Cerebellar nuclear complex (tissue), 1 donor: ENCODE measurements at places on chromosomes 1 and 21.

DNA sequence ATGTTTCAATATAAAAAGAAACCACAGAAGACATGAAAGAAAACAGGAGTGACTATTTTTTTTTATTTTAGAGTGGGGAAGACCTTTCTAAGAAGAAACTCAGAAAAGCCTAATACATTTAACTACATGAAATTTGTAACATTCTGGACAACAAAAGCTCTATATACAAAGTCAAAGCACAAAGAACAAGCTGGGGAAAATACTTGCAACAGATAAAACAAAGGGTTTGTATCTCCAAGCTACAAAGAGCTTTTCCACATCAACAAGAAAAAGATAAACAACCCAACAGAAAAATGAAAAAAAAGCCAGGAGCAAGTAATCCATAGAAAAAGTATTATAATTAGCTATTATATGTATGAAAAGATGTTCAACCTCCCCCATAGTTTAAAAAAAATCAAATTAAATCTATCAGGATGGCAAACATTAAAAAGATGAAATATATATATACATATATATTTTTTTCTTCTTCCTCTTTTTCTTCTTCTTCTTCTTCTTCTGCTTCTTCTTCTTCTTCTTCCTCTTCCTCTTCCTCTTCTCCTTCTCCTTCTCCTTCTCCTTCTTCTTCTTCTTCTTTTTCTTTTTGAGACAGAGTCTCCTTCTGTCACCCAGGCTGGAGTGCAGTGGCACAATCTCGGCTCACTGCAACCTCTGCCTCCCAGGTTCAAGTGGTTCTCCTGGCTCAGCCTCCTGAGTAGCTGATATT lies 49.1 kb upstream of the EPS8L3 start:
- DNase-seq = no peak

GRCh38 chr1:177865807-177866206 lies 104.1 kb downstream of the SEC16B start:
- no peak for DNase-seq

DNA sequence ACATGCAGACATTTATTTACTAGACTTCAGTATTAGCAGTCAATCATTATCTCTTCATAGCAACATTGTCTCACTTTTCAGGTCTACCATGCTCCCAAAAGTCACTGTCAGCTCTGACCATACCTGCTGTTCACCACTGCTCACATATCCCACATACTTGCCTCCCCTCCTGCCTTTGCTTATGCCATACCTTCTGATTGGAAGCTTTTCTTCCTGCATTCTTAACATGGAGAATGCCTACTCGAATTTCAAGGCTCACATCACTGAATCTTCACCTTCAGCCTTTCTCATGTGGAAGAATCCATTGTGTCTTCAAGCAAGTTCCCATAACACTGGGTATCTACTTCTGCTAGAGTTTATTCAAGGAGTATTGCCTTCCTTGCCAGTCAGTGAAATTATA lies 135.4 kb downstream of the NTNG1 start:
- DNase-seq = no peak

GRCh38 chr1:1254667-1254998 lies 8.1 kb upstream of the C1QTNF12 start:
- DNase-seq = no peak

- DNase-seq = no peak
Observed at GRCh38 chr1:64898107-64898861, 68.1 kb downstream of the JAK1 start.

- DNase-seq = no peak
Observed at GRCh38 chr1:100982793-100983192, 42.8 kb downstream of the DPH5 start.
